ENCODE measurements at places on chromosomes 5 and 9.

- peak; percentile 86 for DNase-seq
Measured at GRCh38 chr5:10762776-10763500, 1.9 kb upstream of the DAP start.

DNA sequence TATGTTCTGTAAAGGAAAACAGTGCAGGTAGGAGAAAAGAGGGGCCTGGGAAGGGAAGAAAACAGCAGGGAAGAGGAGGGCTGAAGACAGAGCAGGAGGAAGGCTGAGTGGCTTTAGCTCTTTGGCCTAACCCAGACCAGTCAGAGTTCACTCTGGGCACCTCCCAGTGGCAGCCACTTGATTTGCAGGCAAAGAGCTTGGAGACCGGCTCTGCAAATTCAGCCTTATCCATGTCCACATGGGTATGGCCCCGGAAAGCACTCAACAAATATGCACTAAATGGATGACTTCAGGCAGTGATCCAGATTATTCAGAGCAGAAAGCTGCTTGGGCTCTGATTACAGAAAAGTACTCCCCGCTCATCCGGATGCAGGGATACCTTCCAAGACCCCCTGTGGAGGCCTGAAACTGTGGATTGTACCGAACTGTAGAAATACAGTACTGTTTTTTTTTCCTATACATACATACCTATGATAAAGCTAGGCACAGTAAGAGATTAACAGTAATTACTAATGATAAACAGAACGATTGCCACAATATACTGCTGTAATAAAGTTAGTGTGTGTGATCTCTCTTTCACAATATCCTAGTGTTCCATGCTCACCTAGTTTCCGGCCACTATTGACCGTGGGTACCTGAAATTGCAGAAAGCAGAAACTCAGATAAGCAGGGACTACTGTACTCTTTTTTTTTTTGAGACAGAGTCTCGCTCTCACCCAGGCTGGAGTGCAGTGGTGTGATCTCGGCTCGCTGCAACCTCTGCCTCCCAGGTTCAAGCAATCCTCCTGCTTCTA is 4.6 kb upstream of the RNU6ATAC start:
- no peak for DNase-seq

- DNase-seq, result no peak
Measured at GRCh38 chr5:80284720-80285119, 28.9 kb upstream of the SERINC5 start.

GRCh38 chr5:39640552-39640951 is 215.8 kb upstream of the DAB2 start:
- no peak for DNase-seq

- no peak for DNase-seq
Measured at GRCh38 chr5:155252717-155253116, 239.2 kb downstream of the KIF4B start.

DNA sequence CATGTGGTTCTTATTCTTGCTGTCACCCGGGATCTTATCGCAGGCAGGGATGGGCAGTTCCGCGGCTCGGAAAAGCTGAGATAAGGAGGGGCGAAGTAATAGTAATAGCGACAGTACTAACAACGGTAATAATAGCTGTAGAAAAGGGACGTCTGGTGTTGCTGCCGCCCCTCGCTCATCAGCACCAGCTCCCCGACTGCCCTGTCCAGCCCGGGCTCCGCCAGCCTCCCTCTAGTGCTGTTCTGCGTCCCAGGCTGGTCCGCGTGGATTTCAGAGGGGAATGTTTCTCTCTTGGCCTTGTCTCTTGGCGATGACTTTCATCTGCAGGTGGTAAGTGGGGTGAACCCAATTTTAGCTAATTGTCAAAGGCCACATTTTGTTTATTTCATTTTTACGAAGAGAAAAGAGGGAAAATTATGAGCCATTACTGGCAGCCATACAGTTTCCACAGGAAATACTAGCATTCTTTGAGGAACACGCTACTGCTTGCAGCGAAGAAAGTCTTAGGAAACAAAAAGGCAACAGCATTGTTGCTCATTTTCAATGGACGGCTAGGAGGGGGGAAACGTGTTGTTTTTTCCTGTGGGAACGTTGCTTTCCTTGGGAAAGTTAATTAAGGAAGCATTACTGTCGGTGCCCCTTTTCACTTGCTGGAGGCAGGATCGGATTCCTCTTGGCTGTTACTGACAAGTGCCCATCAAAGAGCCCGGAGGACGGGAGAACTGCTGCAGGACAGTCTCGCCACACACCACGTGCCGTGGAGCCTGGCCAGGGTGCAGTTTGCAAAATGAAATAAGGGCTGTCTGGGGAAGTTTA is 762 bp downstream of the SNCAIP start:
- no peak for DNase-seq

All from hematopoietic multipotent progenitor cell treated with erythropoietin and hydrocortisone succinate and interleukin-3 and kit ligand, for 15 days (in vitro differentiated cells).